ENCODE measurements at places on chromosomes 16 and 17.
A peak's percentile ranks its signal among the peaks of the same experiment; 100 is the strongest.

- no peak for DNase-seq
Measured at GRCh38 chr17:2872282-2872681, 76.0 kb downstream of the RAP1GAP2 start.

- DNase-seq = no peak
Measured at GRCh38 chr17:48106802-48107136, 797 bp upstream of the SNX11 start.

- DNase-seq = no peak
Measured at GRCh38 chr16:85785927-85786326, 13.4 kb downstream of the EMC8 start.

GRCh38 chr16:53457670-53458069, 23.4 kb downstream of the RBL2 start:
- peak; percentile 53 for DNase-seq

- no peak for DNase-seq
Measured at GRCh38 chr17:5044630-5045029, 9.4 kb upstream of the SLC52A1 start.

- no peak for DNase-seq
Measured at GRCh38 chr16:3954411-3954921, 74.0 kb upstream of the CREBBP start.

DNA sequence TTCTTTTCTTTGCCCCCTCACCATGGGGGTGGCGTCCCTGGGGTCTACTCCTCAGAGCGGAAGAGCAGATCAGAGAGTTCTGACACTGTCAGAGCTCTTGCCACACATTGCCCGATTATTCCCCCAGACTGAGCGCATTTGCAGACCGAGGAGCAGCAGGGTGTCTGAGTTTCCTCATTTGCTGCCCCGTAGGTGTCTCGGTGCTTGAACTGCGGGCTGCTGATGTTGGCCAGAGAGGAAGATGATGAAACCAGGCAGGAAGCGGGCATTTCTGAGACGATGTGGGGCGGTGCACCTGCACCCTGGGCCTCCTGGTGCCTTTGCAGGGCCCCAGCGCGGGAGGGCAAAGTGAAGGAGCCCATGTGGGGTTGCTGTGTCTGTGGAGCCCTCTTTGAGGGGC, 55.2 kb downstream of the ARSG start:
- DNase-seq = no peak

DNA sequence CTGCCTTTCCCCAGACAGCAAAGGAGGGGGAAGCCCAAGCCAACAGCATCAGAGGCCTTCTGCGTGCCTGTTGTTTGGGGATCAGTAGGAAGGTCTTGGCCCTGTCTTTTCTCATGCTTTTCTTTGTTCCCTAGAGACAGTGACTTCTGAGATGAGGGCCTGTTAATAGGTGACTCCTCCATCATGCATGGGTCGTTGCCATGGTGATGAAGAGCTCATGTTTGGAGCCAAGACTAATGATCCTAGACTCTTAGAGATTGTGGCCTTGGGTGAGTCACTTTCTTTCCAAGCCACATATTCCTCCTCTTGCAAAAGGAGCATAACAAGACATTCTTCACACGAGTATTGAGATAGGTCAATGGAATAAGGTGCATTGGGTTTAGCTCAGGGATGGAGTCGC, 201.1 kb upstream of the ASIC2 start:
- no peak for DNase-seq

DNA sequence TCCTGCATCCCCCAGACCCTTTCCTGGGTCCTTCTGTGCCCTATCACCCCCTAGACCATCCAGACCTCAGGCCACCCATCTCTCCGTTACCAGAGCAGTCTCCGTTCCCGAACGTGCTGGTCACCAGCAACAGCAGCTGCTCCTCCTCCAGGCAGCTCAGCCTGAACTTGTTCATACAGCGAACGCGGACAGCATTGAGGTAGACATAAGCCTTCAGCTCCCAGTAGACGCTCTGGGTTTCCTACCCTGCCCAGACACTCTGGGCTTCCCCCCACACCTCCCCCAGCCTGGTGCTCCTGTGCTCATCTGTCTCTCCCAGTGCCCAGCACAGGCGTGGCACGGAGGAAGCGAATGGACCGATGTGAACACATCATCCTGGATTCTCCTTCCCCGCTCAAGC, 41.6 kb upstream of the RNFT1 start:
- DNase-seq = no peak

GRCh38 chr17:6153375-6153774, 83.2 kb downstream of the WSCD1 start:
- DNase-seq = no peak

DNA sequence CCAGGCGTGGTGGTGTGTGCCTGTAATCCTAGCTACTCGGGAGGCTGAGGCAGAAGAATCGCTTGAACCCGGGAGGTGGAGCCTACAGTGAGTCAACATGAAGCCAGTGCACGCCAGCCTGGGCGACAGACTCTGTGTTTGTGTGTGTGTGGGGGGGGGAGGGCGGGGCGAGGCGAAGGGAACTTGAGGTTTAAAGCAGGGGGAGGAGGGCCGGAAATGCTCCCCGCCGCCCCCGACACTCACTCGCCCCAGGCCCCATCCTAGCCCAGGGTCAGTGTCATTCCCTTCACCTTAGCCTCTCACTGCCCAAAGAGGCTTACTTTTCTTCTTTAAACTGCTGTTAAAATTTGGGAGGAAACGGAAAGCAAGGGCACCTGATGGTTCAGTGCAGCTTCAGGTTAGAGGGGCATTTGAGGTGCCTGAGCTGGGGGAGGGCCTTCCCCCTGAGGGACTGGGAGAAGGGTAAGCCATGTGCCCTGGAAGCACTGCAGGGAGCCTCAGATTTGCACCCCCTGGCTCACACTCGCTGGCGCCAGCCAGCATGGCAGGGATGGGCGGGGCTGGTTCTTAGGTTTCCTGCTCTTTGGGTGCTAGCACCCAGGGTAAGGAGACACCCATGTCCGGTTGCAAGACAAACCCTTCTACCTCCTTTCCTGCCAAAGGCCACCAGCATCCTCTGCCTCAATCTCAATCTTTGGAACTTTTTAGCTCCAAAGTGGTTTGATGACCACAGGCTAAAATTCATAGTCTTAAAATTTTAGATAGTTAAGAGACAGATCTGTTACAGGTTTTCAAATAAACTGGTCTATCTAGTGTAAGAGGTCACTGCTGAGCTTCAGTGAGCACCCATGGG, 2.2 kb upstream of the LIMD2 start:
- no peak for DNase-seq

DNA sequence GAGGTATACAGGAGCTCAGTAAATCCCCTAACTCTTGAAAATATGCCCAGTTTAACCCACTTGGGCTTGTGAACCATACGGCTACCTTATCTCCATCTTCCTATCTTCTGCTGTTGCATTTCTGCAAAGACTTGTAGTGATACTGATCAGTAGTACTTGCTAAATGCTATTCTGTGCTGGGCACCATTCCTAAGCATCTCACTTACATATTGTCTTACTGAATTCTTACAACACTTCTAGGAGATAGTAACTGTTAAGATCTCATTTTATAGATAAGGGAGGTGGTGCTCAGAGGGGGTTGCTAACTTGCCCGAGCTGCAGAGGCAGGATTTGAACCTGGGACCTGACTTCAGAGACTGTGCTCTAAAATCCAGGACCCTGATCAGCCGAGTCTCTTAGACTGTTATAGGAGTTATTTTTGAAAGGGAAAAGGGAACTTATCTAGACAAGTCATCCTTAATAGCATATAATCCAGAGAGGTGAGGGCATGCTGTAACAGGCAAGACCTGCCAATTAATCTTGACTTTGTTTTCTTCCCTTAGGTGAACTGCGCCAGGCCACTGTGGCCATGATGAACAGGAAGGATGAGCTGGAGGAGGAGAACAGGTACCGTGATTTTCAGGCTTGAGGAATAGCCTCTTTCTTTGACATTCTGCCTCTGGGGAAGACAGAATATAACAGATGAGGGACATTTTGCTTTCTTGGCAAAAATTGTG, 149.7 kb downstream of the SNX29 start:
- no peak for DNase-seq

DNA sequence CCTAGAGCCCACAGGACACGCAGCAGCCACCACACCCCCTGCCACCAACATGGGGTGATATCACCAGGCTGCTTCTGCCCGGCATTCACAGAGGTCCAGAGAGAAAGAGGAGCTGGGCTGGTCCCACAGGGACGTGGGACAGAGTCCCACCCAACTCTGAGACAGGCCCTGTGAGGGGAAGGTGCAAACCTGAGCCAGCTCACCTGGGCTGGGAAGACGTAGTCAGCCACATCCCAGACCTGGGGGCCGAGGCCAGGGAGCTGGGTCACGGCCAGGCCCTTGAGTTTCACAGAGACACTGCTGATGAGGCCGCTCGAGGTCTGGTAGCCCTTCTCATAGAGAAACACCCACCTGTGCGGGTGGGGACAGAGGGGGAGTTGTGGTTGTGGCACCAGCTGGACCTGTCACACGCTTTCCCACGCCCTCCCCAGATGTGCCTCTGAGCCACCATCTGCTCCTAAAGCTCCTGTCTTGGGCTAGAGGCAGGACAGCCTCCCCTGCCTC, 11.2 kb downstream of the P2RX1 start:
- DNase-seq = no peak

DNA sequence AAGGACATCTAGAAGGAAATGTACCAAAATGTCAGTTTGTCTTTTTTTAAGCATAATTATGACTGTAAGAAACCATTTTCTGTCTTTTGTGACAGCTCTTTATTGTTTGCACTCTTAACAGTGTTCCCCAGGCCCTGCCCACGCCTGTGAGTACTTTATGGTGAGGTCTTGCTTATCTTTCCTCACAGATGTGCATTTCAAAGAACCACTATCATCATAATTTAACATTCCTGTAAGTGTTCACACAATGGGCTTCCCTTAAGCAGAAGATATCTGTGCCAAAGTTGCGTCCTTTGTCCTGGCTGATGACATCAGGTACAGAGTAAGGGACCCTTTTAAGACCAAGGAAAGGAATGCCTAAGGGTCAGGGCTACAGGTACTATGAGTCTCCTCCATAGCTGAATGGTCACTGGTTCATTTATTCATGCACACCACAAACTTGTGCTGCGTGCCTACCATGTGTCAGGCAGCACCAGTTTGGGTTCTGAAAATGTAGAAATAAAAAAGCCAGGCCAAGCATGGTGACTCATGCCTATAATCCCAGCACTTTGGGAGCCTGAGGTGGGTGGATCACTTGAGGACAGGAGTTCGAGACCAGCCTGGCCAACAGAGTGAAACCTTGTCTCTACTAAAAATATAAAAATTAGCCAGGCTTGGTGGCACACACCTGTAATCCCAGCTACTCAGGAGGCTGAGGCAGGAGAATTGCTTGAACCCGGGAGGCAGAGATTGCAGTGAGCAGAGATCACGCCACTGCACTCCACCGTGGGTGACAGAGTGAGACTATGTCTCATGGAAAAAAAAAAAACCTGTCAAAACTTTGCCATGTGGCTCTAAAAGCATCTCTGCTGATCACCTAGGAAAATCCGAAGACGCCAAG, 55.4 kb upstream of the NLK start:
- no peak for DNase-seq

- DNase-seq = no peak
Measured at GRCh38 chr17:43655693-43656255, 5.9 kb downstream of the MEOX1 start.

DNA sequence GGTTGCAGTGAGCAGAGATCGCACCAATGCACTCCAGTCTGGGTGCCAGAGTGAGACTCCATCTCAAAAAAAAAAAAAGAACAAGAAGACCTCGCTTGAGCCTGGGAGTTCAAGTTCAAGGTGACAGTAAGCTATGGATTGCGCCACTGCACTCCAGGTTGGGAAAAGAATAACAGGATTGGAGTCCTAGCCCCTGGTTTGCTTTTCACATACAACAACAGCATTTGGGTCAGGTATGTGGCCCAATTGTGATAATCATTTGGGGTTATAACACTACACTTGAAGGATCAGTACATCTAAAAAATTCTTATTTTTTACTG, 3.4 kb upstream of the SEPHS2 start:
- no peak for DNase-seq

DNA sequence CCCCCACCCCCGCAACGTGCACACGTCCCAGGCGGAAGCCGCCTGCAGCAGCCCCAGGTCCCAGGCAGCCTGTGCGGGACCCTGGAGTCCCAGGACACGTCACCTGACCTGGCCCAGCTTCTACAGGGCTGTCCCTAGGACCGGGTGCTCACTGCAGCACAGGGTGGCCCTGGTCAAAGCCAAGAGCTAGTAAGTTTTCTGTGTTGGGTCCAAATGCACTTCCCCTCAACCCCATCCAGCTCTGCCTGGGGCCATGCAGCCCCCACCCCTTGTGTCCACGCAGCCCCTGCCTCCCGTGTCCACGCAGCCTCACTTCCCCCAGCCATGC, 22.1 kb upstream of the PVALEF start:
- DNase-seq = no peak

GRCh38 chr17:15122857-15123256, 142.3 kb downstream of the PMP22 start:
- no peak for DNase-seq
